ENCODE measurements at places on chromosomes 16 and 17.

DNA sequence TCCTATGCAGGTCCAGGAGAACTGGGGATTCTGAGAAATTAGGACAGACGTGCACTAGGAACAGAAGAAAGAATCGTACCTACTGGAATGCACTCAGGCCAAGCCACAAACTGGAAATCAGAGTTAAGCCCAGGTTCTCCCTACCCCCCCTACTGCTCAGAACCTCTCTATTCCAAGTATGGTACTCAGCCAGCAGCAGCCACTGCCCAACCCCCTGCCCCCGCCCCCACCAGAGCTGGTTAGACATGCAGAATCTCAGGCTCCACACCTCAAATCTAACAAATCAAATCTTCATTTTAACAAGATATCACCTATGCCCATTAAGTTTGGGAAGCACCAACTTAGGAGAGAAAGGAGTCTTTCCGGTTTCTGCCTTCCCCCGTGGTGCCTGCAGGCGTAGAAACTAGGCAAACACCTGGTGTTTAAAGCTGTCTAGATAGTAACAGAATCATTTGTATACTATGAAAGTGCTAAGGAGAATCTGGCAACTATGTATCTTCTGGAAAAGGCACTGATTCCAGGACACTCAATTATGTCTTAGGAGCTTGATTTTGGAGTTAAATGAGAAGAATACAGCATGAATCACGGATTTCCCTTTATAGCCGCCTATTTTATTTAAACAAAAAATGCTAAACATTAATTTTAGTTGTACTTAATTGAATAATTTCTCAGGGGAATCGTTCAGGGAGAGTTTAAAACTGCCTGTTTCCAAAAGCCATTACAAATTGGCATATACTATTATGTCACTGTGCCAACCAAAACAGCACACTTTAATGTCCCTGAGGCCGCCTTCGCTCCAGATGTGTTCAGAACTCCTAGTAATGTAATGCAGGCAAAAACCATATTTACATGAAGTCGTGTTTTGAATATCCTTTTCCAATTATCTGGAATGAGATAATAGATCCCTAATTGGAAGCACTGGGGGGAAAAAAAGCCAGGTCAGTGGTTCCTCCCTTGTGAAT is 166.5 kb downstream of the STX8 start:
- DNase-seq = no peak

DNA sequence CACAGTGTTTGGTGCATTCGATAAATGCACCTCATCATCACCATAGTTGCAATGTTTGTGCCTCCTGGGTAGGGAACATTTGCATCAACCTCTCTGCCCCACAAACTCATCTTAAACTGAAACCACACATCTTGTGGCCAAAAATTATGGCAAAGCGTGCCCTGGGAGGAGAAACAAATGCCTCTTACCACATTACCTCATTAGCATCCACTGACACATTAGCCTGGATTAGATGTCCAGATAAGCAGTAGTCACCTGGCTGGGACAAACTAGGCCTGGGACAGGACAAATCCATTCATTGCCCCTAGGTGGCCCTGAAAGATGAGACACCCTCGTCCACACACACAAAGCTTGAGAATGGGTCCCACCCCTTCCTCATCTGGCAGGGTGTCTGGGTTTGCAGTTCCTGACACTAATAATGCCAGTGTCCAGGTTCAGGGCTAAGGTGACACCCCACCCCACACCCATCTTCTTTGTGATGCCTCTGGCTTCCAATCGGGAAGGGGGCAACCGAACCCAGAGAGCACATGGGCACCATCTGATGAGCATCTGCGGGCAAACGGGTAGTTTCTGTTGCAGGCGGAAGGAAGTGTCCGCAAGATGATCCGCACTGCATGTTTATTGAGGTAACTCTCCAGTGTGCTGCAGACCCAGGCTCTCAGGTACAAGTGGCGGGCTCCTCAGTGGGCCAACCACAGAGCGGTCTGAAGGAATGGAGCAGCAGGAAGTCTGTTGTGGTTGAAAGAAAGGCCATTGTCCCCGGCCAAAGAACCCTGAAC is 8.6 kb downstream of the XYLT1 start:
- DNase-seq = no peak

GRCh38 chr17:82948081-82948511 is 108.3 kb upstream of the ZNF750 start:
- no peak for DNase-seq

DNA sequence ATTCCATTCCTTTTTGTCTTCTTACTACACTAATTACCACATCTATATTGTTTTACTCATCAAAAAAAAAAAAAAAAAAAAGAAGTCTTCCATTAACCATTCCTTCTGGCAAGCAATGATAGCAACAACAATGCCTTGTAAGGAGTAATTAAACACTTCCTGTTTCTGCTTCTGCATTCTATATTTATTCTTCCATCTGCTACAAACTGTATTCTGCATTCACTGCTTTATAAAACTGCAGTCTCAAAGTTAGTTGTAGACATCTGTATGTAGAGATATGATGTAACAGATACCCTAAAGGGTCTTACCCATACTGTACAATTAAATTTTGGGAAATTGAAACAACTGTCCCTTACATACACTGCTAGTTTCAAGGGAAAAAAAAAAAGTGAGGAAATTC is 28.7 kb upstream of the ABCA6 start:
- no peak for DNase-seq

DNA sequence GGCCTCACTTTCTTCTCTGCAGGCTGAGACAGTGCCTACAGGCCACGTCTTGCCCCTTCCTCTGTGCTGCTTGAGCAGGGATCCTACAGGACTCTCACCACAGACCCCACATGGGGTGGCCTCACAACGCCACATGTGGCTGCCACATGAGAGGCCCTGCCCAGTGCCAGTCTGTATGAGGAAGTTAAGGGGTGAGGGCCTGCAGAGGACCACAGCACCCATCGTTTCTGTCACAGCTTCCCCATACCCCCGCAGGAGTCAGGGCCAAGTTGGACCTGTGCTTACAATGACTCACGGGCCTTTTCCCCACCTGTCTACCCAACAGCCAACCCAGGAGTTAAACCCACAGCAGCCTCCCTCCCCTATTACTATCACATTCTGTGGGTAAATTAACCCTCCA is 2.9 kb upstream of the GSDMB start:
- no peak for DNase-seq

GRCh38 chr16:72689851-72690250 is 358.1 kb downstream of the ZFHX3 start:
- DNase-seq = no peak

- DNase-seq = peak; percentile 32
Measured at GRCh38 chr17:15999974-16000827, 577 bp downstream of the TTC19 start.

DNA sequence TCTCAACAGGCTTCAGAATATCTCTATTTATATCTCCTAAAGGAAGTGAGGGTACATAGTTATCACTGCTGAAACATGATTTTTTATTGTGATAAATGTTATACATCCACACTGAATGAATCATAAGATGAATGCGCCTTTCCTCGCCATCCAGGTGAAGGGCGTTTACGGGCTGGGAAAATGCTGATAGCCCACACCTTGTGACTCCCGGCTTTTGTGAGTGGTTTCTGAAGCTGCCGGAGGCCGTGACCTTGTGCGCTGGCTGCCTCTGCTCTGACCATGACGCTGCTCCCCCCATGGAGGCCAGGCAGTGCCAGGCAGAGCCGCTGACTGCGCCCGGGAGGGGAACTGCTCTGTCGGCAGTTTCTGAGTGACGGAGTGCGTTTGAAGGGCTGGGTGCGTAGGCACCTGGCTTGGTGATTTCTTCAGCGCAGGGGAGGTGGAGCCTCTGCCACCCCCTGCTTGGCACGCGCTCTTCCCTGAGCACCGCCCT is 97.2 kb downstream of the RAP1GAP2 start:
- no peak for DNase-seq

DNA sequence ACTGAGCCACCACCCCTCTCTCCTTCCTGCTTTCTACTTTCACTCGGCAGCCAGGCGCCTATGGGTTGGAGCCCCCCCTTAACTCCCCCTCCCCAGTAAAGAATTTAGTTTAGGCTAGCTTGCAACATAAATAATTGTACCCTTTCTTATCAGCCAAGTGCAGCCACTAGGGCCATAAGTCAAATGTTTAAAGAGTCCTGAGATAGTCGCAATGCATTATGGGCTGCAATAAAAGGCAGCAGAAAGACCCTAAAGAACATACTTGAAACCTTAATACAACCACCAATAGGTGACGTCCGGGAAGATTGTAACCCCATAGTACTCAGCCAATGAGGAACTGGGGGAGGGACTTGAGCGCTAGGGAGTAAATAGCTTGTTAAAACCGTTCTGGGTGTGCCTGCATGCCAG is 40.5 kb downstream of the C16orf82 start:
- no peak for DNase-seq

DNA sequence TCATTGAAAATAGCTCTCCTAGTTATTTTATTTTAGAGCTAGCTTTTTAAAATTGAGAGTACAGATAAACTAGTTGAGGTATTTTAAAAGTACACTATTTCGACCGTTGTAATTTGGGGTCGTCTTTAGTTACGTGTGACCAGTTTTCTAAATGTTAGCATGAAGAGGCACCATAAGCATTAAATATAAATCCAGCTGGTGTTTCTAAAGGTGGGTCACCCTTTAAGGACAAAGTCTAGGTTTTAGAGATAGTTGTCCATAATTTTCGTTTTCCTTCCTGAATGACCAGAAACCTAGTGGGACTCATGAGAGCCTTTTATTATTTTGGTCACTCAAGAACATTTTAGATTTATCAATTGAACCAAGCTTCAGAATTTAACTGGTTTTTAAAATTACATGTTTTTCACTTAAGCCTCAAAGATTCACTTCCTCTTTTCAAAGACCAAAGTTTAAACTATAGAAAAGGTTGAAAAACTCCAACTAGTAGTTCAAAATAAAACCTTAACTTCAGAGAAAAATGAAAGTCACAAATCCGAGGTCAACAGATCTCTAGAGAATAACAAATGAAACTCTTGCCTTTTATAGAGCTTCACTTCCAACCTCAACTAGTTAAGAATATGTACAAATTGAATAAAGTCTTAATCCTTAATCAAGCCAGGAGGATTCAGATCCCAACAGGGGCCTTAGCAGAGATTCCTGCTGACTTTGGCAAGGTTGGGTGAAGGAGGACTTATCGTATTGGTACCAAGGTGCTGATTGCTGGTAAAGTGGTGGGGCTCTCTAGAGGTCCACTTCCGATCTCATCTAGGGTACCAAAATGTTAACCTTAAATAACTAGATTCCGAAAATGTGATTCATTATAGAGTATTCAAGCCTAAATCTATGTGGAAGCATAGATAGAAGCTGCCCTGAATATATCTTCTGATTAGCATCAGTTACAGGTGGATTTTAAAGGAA is 32.5 kb downstream of the PHKB start:
- no peak for DNase-seq

DNA sequence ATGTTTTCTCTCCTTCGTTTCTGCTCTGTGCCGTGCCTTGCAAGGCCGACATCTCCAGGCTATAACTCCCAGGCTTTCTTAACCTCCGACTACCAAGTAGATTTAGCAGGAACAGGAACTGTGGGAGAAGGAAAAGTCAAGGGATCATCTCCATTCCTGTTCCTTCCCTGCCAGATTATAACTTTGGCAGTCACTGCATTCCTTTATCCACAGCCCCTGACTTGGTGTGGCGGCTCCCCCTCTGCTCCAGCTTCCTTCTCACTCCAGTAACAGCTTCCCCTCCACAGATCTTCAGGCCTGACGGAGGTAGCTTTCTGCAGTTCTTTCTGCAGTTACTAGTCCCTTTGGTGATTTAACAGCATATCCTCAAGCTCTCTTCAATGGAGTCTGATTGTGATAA is 234.6 kb upstream of the MON1B start:
- DNase-seq = peak; percentile 11

DNA sequence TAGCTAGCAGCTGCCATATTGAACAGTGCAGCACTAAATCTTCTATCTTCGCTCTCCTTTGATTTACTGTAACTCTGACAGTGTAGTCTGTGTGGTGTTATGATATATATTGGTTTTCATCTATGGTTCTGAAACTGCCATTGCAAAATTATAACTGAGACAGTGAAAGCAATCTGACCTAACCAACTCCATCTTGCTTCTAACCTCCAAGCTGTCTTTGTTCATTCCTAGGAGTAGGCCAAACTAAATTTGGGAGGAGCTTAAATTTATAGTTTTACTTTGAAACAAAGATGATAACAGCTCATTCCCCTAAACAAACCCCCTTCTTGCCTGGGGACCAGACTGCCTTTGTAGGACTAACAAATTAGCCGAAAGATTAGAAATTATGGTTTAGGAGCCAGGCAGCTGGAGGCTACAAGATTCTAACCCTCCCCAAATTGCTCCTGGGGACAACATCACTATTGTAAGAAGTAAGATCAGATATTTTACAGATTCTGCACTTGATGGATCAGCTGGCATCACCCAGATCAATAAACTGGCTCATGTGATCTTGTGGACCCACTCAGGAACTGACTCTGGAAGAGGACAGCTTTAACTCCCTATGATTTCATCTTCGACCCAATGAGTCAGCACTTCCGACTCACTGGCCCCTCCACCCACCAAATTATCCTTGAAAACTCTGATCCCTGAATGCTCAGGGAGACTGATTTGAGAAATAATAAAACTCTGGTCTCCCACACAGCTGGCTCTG is 47.0 kb upstream of the FBXO47 start:
- peak; percentile 76 for DNase-seq

GRCh38 chr16:62041401-62041800 is 5.2 kb upstream of the CDH8 start:
- peak; percentile 22 for DNase-seq

- no peak for DNase-seq
Measured at GRCh38 chr16:2186505-2186904, 9.9 kb downstream of the CASKIN1 start.

DNA sequence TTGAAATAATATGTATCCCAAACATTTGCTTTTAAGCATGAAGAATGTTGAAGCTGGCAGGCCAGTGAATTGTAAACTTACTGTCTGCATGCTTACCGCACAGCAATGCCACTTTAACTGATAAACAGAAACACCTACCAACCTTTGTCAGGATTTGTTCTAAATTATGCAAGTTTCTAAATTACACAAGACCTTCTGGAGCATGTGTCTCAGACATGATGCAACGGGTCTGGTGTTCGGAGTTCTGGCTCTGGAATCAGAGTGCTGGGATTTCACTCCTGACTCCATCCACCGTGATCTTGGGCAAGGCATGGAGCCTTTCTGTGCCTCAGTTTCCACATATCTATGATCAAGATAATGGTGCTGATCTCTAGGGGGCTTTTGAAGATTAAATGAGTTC is 111.2 kb downstream of the CCT6B start:
- no peak for DNase-seq
